Heart left ventricle (tissue), 16 donors: ENCODE measurements at places on chromosomes 6 and 20.

GRCh38 chr6:16482702-16483314 lies 244.4 kb downstream of the GMPR start:
- no peak for DNase-seq

GRCh38 chr20:58070664-58071196 lies 157.7 kb downstream of the ANKRD60 start:
- no peak for DNase-seq

- no peak for DNase-seq
Observed at GRCh38 chr6:130420911-130421310, 55.1 kb downstream of the TMEM200A start.

DNA sequence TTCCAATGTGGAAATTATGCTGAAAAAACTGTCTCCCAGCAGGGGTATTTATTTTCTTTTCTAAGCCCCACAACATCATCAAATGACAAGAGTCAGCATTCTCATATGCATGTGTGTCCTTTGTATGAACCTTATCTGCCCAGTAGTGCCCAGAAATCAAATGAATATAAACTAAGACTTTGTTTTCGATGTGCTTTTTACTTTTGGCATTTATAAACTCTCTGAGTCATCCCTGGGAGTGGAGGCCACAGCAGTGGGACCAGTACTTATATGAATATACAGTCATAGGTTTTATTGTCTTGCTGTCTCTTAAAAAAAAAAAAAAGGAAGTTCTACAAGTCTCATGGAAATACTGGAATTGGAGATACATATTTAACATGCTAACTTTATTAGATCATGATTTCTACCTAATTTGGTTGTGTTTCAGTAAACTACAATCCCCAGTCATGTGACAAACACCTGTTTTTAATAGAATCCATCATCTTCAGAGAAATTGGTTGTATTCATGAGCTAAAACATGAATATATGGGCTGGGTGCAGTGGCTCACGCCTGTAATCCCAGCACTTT lies 99.2 kb upstream of the TMEM181 start:
- DNase-seq, result no peak

GRCh38 chr6:113719545-113719944 lies 137.6 kb upstream of the MARCKS start:
- DNase-seq, result no peak

GRCh38 chr20:5113615-5113986 lies 6.2 kb downstream of the PCNA start:
- no peak for DNase-seq
